CD4-positive, alpha-beta memory T cell (primary cell): ENCODE measurements at places on chromosomes 2 and 18.

GRCh38 chr18:12074736-12075135 is 18.9 kb upstream of the ANKRD62 start:
- no peak for DNase-seq
- H3K4me1 ChIP-seq, result no peaks in the 10 kb centered on the region
- no peak overlapping the region for H3K27ac ChIP-seq
- H3K36me3 ChIP-seq, result no peaks in the 10 kb centered on the region
- H3K27me3 ChIP-seq, result no peaks in the 10 kb centered on the region

- H3K27ac ChIP-seq, result no peak overlapping the region
- H3K36me3 ChIP-seq, result no peaks in the 10 kb centered on the region
Measured at GRCh38 chr2:223797811-223798721, 39.3 kb downstream of the AP1S3 start.

DNA sequence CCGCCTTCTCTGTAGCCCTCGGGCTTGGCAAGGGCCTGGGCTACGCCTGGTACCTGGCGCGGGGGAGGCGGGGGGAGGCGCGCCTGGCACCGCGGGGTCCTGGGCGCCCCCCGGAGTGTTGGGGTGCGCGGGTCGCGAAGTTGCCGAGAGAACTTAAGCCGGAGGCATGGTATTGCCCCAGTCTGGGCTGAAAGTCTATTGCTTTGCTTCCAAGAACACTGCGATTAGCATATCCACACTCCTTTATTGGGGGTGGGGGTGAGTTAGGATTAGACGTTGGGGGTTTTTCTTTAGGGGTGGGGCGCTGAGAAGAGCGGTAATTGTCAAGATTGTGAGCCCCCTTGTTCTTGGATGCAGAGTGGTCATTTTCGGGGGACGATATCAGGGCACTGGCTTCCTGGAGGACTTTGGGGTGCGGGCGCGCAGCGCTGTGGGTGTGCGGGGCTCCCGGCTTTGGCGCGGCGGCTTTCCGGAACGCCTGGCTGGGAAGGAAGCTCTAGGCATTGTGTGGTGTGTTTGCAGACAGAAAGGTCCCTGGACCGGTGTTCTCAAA is 798 bp downstream of the TANC1 start:
- no peak for DNase-seq
- H3K27me3 ChIP-seq, result peaks cover 13% of the 10 kb centered on the region
- peaks cover 7% of the 10 kb centered on the region for H3K4me1 ChIP-seq

DNA sequence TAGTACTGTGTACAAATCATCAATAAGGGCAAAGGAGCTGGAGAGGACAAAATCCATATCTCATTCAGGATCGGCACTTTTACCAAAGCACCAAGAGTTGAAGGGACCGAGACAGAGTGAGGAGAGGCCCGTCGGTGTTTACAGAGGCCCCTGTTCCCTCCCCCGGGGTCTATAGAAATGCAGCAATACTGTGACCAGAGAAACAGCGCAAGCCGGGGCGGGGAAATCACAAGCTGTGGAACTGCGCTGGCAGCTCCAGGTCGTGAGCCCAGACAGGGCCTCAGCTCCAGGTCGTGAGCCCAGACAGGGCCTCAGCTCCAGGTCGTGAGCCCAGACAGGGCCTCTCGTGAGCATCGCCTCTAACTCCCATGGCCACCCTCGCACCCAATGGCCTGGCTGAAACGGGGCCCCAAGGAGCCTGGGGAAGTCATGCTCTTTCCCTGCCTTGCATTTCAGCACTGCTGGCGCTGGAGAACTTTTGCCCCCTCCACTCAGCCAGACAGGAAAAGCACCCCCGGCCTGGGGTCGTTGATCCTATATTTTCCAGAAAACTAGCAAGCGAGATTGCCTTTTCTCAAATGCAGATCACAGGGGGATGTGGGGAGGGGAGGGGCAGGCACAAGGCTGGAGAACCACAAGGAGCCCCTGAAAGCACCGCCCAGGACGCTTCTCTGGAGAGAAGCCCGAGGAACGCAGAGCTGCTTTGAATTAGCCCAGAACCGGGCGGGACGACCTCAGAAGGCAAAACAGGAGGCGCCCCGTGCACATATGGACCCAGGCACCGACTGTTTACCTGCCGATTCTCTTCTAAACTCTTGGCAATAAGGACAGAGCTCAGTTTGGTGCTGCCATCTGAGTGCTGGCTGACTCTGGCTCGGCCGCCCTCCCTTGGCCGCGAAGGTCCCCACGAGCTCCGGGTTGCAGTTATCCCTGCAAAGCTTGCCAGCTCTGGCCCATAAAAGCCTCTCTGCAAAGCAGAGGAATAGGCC is 223.7 kb downstream of the ACKR3 start:
- H3K27ac ChIP-seq, result no peak overlapping the region
- DNase-seq, result no peak
- H3K27me3 ChIP-seq, result no peaks in the 10 kb centered on the region
- H3K4me3 ChIP-seq, result no peak overlapping the region
